CD4-positive, alpha-beta T cell treated with Interleukin-6 for 4 hours (primary cell): ENCODE measurements at places on chromosomes 4 and X.

DNA sequence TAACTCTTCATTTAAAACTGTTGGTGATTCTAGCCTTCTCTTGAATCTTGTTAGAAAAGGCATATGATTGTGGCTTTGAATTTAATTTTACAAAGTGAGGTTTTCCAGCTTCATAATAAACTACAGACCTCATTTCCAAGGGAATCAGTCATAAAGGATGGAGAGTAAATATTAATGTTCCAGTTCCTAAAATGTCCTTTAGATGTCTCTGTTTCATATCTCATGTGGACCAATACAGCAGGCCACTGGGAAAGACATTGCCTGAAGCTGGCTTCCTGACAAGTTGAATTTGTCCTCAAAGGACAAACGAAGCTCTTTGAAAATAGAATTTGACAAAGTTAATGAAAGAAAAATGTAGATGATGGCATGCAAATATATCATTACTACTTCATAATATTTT lies 125.4 kb downstream of the ZNF330 start:
- DNase-seq, result no peak

DNA sequence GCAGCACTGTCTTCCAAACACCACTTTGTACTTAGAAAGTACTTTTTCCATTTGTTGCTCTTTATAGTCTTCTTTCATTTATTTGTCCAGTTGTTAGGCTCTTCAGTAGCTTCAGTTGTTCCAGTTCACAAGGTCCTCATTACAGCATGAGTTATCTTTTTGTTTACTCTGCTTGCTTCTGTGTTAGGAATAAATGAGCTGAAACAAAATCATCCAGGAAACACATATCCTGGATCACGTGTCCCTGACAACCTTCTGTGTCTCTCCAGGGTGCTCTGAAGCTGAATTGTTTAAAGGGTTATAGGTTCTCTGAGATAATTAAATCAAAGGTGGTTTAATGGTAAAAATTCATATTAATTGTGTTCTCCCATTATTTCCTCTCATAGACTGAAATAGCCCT lies 19.9 kb upstream of the KLHL8 start:
- no peak for DNase-seq

GRCh38 chr4:7430368-7430964 lies 4.3 kb downstream of the PSAPL1 start:
- no peak for DNase-seq

DNA sequence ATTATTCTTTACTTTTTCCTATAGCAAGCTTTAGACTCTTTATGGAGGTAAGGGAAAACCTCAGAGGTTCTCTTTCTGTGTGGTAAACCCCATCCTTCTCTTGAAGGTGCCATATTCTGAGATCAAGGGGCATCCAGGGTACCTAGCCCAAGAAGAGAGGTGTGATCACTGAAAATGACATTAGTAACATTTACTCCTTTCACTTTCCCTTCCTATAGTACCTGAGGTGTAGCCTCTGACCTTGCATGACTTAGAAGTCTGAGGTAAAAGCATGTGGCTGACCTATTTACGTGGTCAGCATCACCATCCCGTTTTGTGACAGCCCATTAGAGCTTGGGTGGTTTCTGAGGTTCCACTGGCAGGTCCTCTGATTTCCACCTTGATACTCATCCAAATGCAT lies 25.7 kb downstream of the SGMS2 start:
- DNase-seq, result no peak

GRCh38 chrX:11480626-11481025 lies 185.1 kb downstream of the ARHGAP6 start:
- no peak for DNase-seq

GRCh38 chrX:545452-545885 lies 85.1 kb upstream of the SHOX start:
- DNase-seq, result no peak

- DNase-seq, result no peak
These were observed 13.9 kb downstream of the ATP7A start for GRCh38 chrX:77924320-77924859.

GRCh38 chrX:9825129-9825790 lies 39.0 kb downstream of the SHROOM2 start:
- no peak for DNase-seq

DNA sequence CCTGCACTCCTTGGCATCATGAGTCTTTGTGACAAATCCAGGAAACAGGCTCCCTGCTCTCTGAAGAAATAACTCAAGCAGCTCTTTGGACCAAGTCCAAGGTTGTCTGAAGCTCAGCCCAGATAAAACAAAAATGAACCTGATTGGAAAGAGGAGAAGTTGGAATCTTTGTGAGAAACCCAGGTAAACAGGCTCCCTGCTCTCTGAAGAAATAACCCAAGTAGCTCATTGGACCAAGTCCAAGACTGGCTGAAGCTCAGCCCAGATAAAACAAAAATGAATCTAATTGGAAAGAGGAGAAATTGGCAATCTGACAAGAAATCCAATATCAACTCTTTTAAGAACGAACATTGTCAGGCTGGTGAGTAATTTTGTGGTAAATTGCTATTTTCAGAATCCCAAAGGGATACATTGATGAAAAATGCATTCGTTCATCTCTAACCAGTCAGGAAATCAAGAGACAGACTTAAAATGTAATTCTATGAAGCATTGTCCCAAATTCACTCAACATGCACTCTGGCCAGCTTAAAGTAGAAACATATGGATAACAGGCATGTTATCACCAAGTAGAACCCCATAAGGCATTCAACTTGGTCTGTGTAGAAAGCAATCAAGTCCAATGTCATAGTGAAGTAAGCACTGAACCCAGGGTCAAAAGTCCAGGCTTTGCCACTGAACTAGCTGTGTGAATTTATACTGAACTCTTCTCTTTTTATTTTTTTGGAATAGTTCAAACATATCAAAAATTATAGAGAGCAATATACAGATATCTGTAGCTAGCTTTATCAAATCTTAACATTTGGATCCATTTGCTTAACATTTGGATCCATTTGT lies 16.8 kb upstream of the NFXL1 start:
- no peak for DNase-seq

- DNase-seq, result peak; percentile 13
These were observed 47.6 kb downstream of the HTT start for GRCh38 chr4:3122081-3122563.

GRCh38 chr4:9771034-9771433 lies 10.4 kb upstream of the DRD5 start:
- DNase-seq, result no peak
